ENCODE measurements at places on chromosomes 7 and 10.

GRCh38 chr10:62665771-62666170 lies 138.7 kb upstream of the ADO start:
- no peak for DNase-seq

DNA sequence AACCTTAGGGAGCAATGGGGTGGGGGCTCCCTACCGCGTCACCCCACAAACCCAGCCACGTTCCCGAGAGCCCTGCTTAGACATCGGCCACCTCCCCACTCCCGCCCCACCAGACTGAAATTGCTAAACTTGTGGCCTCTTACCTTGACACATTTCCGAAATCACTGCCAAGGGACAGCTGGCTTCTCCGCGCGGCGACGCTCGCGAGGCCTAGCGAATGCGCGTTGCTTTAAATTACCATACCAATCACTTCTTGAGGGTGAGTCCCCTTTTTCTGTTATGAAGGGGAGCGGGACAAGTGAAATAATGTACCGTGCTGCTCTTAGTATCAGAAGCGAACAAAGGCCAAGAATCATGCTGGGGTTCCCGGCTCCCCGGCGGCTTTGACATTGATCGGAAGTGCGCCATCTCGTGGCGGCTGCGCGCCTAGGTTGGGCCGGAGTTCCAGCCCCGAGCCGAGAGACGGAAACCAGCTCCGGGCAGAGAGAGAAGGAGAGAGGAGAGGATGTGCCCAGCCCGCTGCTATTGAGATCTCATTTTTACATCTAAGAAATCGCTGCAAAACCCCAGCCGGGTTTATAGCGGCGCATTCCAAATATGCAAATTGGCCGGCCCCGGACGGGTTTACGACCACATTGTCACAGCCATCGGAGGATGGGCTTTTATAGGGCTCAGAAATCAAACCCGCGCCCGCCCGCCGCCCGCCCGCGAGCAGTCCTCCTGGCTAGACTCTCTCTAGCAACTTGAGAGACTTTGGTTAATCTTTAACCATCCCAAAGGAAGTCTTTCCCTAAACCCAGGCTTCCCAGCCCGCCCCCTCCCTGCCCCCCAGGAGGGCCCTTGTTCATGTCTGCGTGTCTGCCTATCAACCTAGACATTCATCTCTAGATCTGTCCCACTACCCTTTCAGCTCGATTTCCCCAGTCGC lies 5.3 kb downstream of the HOXA11 start:
- DNase-seq: peak; percentile 85

- DNase-seq: no peak
Measured at GRCh38 chr7:1074593-1075431, 13.1 kb upstream of the GPER1 start.

DNA sequence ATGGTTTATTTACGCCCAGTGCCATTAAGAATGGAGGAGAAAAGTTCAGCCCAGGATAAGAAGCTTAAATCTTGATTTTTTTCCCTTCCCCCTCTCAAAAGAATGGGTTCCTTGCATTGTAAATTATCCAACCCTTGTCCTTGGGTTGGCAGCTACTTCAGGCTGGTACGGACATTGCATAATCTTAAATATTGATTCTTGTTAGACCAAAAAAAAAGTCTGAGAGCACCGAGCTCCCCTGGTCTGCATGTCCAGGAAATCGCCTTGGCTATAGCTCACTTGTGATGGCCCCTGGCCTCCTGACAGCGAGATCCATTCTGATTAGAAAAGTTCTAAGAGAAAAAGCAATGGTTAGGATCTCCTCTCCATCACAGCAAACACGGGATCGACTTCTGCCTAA lies 151.7 kb downstream of the EBF3 start:
- no peak for DNase-seq

DNA sequence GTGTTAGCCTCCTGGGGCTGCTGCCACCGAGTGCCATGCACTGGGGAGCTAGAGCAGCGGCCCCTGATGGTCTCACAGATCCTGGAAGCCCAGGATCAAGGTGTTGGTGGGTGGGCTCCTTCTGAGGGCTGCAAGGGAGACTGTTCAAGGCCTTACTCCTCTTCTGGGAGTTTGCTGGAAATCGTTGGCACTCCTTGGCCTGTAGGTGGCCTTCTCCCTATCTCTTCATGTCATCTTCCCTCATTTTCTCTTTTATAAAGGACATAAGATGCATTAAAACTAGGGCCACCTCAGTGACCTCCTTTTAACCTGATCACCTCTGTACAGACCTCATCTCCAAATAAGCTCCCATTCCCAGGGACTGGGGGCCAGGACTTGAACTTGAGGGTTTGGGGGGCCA lies 27.0 kb upstream of the ZNF862 start:
- no peak for DNase-seq

DNA sequence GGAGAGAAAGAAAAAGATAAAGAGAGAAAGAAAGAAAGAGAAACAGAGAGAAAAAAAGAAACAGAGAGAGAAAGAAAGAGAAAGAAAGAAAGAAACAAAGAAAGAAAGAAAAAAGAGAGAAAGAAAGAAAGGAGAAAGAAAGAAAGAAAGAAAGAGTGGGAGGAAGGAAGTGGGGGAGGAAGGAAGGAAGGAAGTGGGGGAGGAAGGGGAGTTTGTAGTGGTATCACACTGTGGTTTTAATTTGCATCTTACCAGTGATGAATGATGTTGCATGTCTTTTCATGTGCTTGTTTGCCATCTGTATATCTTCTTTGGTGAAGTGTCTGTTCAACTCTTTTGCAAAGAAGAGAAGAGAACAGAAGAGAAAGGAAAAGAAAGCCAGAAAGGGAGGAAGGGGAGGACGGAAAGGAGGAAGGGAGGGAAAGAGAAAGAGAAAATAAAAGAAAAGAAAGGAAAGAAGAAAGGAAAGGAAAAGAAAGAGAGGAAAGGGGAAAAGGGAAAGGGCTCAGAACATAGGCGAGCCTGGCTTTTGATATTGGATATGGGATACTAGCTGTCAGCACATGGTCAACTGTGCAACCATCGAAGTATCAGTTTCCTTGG lies 79.2 kb upstream of the FRMD4A start:
- no peak for DNase-seq

DNA sequence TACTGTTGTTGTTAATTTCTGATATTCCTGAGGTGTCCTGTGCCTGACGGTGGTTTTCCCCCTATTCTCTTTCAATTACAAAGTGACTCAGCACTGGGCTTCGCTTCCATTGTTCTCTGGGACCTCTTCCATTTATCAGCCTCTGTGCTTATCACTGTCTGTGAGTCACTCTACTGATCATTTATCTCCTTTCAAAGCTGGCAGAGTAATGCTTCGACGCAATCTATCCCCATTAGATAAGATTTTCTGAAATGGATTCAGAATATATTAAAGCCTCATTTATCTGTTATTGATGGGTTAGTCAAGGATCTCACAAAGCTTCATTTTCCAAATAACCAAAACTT lies 679.2 kb downstream of the SDK1 start:
- no peak for DNase-seq

GRCh38 chr10:90592638-90593302 lies 265.1 kb downstream of the HTR7 start:
- peak; percentile 58 for DNase-seq

DNA sequence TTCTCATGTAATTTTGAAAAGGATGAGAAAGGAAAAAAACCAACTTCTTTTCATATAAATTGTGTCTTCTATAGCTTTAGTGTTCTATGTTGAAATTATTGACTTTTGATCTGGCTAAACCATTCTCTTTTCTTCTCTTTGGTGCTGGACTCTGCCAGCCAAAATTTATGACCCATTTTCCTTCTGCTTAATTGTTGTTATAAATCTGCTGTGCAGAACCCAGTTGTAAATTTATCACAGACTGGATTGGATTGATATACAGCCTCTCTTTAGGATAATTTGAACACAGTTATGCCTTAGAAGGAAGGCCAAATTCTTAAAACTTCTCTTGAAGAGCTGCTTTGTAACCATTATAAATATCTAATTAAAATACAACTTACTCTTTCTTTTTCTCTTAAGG lies 93.8 kb downstream of the PARP12 start:
- DNase-seq: no peak
